ENCODE measurements at places on chromosomes 4 and X.

DNA sequence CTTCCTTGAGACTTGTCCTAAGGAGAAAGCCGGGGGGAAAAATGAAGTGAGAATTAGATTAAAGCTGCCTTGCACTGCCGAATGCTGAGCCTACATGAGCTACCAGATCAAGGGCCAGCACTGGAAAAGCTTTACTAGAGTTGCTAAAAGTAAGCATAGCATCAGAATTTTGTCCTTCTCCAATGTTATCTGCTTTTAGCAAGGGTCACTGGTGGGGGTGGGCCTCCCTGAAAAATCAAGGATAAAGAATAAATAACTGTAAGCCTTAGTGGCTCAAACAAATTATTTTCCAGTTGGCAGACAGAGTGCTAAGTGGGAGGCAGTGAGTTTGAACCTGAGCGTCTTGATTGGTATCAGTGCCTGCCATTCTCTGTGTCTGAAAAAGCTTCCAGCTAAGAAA lies 310.5 kb upstream of the PITX2 start:
- DNase-seq = no peak

DNA sequence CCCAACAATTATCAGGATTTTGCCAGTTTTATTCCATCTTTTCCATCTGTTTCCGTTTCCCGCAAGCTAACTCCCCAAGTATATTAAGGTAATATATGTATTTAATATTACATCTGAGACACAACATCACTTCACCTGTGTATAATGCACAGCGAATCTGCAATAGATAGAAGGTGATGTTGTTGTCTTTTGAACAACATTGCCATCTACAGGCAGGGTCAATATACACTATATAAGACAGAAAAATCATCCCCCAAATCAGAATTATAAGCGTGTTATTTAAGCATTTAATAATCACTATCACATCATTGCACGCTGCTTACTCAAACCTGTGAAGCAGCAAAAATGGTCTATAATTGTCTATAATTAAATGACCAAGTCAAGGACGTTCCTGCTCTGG lies 1115.5 kb downstream of the NLGN4X start:
- no peak for DNase-seq

DNA sequence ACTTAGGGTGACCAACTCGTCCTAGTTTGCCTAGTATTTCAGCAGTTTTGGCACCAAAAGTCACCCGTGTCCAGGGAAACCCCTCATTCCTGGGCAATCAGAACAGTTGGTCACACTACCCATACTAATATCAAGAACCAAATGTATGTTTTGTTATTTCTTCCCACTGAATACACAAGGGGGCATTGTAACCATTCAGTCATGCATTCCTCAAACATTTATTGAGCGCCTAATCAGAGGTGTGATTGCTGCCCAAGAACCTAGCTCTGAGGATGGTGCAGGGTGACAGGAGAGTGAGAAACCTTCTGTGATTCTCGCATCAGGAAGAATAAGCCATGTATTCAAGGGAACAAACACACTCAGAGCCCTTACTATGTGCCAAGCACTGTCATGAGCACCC lies 69.8 kb upstream of the RAI2 start:
- no peak for DNase-seq

GRCh38 chr4:145451895-145452294 lies 29.8 kb upstream of the SMAD1 start:
- no peak for DNase-seq

- no peak for DNase-seq
Measured at GRCh38 chr4:25123236-25123635, 37.0 kb downstream of the SEPSECS start.

GRCh38 chr4:67615119-67615518 lies 56.6 kb downstream of the STAP1 start:
- no peak for DNase-seq

DNA sequence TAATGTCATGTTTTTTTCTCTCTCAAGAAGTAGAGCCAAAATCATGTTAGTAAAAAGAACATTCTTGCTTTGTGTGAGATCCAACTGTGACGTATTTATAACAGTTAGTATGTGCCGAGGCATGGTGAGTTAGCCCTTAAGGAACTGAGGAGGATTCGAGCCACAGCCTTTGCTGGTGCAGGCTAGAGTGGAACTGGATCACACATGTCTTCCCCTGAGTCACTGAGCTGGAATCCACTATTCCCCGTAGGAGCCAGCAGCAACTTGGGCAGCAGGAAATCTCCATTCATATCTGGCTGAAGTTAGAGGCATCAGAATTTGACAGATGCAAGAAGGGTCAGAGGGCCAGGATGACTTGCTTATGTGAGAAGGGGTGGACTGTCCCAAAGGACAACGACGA lies 144.6 kb upstream of the KIT start:
- peak; percentile 82 for DNase-seq

- peak; percentile 72 for DNase-seq
Measured at GRCh38 chr4:742742-743311, 37.2 kb downstream of the PCGF3 start.

DNA sequence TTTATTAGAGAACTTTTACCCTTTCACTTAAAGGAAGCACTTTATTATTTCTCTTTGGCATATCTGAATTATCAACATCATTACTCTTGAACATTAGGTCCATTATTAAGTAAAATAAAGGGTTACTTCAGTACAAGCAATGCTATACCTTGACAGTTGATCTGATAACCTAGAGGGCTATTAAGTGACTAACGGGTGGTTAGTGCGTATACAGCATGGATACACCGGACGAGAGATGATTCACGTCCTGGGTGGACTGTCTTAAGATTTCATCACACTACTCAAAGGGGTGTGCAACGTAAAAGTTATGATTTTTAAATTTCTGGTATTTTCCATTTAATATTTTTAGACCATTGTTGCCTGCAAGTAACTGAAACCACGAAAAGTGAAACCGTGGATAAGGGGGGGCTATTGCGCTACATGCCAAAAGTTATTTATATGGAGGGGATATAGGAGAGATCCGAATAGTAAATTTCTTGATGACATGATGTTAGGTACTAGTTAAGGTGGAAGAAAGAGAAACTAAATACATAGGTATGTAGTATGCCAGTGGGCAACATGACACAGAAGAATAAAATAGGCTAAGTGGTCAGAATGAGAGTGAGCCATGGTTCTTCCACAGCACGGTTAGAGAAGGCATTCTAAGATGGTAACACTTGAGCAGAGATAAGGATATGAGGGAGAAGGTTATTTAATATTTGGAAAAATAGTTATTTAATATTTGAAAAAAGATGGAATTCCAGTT lies 230.8 kb upstream of the ANKRD50 start:
- DNase-seq = peak; percentile 38

- DNase-seq = no peak
Measured at GRCh38 chrX:111352424-111352823, 59.6 kb downstream of the DCX start.

DNA sequence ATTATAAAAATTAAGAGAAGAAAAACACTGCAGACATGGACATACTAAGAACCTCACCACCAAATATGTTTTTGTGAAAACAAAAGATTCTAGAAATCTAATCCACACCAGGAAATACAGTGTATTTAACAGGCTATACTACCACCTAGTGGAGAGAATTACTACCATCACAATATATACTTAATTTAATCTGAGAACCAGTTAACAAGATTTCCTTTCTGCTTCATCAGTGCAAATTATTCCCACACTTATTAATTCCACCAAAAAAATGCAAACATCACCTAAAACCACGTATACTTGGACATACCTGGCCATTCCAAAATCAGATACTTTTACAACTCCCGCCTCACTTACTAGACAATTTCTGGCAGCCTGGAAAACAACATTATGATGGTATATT lies 7.0 kb upstream of the TXK start:
- peak; percentile 86 for DNase-seq

DNA sequence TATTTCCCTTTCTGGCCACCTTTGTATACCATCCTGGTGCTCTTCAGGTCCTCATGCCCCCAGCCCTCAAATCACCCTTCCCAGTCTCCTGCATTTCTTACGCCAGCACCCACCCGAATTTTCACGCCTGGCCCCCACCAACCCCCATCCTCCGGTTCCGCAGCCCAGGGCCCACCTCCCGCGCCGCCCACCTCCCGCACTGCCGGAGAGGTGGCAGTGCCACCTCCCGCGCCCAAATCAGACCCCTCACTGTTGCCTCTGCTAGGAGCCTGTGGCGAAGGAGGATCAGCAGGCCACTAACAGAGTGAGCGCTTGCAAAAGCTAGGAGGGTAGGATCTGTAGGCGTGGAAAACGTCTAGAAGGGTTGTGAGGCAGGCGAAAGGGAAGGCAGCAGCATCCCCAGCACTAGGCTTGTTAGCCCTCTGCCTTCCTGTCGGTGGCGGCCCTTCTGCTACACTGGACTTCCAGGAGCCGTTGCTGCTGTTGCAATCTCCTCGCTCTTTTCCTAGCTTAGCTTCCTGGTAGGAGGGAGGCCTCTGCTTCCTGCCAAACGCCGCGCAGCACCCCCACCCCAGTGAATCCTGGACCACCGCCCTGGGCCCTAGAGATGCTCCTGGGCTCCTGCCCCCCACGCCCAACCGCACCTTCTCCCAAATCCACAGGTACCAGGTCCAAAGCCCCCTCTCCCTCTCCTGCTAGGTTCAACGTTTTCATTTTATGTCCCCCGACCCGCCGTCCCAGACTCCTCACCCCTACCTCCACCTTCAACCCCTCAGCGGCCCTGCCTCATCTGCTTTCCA lies 51.0 kb downstream of the SPIN2B start:
- no peak for DNase-seq

GRCh38 chr4:105586638-105587328 lies 34.4 kb downstream of the ARHGEF38 start:
- no peak for DNase-seq

DNA sequence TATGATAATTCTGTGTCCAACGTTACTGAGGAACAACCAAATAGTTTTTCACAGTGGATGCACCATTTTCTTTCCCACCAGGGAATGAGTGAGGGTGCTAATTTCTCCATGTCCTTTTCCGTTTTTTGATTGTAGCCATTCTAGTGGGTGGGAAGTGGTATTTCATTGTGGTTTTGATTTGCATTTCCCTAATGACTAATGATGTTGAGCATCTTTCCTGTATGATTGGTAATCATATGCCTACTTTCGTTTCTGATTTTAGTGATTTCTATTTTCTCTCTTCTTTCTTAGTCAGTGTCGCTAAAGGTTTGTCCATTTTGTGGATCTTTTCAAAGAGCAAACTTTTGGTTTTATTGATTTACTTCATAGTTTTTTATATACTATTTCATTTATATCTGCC lies 32.1 kb upstream of the TEX13D start:
- no peak for DNase-seq

DNA sequence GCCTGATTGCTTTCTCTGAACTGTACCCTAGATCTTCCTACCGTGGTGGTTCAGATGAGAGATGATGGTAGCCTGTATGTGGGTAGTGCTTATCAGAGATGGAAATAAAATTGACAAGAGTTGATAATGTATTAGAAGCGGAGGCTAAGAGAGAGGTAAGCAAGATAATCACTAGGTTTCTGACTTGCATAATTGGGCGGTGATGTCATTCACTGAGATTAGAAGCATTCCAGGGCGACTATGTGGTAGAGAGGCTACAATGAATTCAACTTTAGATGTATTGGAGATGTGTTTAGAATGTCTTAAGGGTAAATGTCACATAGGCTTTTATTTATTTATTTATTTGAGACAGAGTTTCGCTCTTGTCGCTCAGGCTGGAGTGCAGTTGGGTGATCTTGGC lies 415 bp upstream of the TENM3 start:
- peak; percentile 21 for DNase-seq

DNA sequence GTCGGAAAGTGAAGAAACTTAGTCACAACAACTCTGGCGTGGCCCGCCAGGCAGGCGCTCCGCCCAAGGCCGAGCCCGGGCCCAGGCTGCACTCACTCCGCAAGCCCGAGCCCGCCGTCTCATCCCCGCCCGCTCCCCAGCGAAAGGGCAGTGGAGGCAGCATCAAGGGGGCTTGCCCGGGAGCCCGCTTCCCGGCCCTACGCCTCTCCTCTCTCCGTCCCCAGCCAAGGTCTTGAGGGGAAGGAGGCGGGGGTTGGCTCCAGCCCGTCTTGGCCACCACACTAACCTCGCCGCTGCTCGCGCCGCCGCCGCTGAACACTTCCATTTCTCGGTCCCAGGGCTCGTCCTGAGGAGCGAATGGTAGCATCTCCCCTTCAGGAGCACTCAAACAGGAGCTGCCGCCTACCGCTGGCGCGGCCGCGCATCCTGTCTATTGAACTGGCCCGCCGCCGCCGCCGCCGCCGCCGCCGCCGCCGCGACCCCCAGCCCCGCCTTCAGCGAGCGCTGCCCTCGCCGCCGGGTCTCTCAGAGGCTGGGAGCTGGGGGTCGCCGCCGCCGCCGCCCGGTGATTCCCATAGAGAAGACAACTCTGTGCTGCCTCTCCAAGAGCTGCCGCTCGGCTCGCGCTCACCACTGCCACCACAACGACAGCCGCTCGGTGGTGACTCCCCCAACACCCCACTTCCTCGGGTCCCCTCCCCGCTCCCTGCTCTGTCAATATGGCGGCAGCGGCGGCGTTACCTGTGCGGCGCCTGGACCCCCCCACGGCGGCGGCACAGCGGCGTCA lies at the start of gene RPS6KA6:
Gene RPS6KA6, minus strand, starts transcription at position 667 of the 787 bp plus-strand sequence. Its CDS starts 300 bp downstream, at position 367.
- DNase-seq = peak; percentile 58

GRCh38 chrX:44971674-44972073 lies 98.7 kb downstream of the KDM6A start:
- no peak for DNase-seq

- DNase-seq = no peak
Measured at GRCh38 chr4:79163981-79164490, 161.8 kb downstream of the NAA11 start.

- DNase-seq = no peak
Measured at GRCh38 chrX:79601341-79602131, 234.4 kb upstream of the ITM2A start.

GRCh38 chrX:134764202-134764785 lies 106.0 kb upstream of the PLAC1 start:
- peak; percentile 8 for DNase-seq

DNA sequence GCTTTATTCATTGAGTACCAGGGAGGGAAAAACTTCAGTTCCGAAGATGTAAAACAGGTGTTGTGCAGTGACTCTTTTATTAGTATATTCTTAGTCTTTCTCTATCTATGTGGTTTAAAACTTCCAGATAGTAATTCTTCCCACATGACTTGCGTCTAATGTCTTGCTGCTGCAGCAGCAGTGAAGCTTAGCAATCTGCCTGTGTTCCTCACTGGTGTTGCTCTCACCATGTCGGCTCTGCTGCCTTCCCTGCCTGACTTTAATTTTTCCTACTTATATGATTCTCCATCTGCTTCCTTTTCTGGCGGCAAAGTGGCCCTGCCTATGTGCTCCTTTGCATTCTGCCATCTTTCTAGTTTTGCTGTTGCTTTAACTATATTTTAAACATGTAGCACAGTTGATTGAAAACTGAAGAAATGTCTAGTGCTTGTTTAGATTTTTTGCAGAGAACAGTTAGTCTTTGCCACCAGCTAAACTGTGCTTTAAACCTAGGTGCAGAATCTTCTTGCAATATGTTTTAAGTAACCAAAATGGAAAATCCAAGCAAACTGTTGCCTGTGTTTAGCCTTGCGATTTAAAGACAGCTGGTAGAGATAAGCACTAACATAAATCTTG lies 1934.2 kb upstream of the IGFBP7 start:
- DNase-seq = no peak

GRCh38 chr4:165207016-165207430 lies 338 bp upstream of the KLHL2 start:
- no peak for DNase-seq
